ENCODE measurements at places on chromosomes 7 and 10. TPM values are rescaled to one million over a fixed set of nuclear protein-coding genes. Genes with fewer than 3 reads are reported as not detected.

- DNase-seq = no peak
Measured at GRCh38 chr7:22292531-22292930, 64.4 kb downstream of the RAPGEF5 start.

- no peak for DNase-seq
Measured at GRCh38 chr10:77793831-77794230, 132.7 kb downstream of the DLG5 start.

- no peak for DNase-seq
Measured at GRCh38 chr10:125005312-125006187, 63.6 kb downstream of the ZRANB1 start.

GRCh38 chr7:150620617-150621371, 11.4 kb downstream of the GIMAP6 start:
- peak; percentile 10 for DNase-seq

DNA sequence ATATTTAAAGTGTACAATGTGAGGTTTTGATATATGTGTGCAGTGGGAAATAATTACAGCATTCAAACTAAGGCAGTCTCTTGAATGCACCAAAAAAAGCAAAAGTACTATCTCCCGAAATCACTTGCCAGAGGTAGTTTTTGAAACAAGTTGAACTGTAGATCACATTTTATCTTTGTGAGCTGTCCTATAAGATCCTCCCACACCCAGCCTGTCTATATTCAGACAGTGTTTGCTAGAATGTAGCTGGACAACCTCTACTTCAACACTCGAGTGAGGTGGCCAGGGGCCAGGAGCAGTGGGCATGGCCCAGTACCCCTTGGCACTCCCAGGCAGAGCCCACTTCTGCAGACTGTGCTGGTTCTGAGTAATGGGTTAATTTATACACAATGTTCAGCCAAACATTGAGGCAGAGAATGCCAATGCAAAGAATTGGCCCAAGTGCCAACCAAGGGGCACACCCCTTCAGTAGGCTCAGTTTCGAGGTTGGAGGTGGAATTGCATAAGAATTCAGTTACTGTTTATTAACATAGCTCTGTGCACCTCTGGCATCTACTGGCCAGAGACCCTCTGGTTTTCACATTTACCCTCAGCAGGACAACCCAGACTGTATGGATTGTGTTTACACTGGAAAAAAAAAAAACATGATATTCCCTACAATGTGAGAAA, 70.5 kb downstream of the AHR start:
- no peak for DNase-seq

DNA sequence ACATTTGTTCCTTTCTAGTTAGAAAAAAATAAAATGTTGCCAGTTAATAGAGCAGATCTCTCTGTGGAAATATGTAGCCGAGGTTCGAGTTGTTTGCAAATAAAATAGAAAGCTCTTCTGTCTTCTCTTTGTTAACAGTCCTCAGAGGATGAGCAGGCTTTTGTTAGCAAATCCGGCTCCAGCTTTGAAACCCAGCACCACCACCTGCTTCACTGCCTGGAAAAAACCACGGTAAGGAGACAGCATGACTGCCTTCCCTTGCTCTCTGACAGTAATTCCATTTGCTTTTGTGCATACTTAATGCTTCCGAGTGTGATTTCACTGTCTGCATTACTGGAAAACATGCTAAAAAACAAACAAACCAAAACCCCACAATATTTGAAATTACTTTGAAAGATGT, 115.6 kb downstream of the TSPAN12 start:
- DNase-seq = no peak

- DNase-seq = no peak
Measured at GRCh38 chr7:24419077-24419476, 135.1 kb downstream of the NPY start.

Gene CACNB2
- total RNA-seq = not detected

Gene CC2D2B
- not detected for total RNA-seq

Data from activated naive CD4-positive, alpha-beta T cell treated with anti-CD3 and anti-CD28 coated beads for 36 hours (primary cell).